NCI-H2081 treated with DMSO at 0.1 percent for 48 hours (cell line): ENCODE measurements at places on chromosomes 11 and 22.

GRCh38 chr11:128830290-128831173, 36.6 kb downstream of the KCNJ1 start:
- no peak for DNase-seq

DNA sequence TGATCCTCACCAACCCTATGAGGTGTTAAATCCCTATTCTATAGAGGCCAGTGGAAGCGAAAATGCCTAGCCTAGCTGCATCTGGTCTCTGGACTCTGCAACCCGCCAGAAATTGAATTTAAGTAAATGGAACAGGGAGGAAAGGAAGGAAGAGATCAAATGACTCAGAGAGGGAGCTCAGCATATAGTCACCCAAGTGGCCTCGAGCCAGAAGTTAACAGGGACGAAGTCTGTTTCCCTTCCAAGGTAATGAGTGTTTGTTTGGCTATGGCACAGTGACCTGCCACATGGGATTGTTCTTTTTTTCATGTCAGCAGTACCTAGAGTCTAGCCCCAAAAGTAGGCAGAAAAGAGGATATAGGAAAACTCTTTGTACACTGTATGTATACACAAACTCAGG, 66.3 kb downstream of the PAK1 start:
- peak; percentile 53 for DNase-seq

- DNase-seq = no peak
These were observed 21.6 kb upstream of the SOX10 start for GRCh38 chr22:38005943-38006342.

DNA sequence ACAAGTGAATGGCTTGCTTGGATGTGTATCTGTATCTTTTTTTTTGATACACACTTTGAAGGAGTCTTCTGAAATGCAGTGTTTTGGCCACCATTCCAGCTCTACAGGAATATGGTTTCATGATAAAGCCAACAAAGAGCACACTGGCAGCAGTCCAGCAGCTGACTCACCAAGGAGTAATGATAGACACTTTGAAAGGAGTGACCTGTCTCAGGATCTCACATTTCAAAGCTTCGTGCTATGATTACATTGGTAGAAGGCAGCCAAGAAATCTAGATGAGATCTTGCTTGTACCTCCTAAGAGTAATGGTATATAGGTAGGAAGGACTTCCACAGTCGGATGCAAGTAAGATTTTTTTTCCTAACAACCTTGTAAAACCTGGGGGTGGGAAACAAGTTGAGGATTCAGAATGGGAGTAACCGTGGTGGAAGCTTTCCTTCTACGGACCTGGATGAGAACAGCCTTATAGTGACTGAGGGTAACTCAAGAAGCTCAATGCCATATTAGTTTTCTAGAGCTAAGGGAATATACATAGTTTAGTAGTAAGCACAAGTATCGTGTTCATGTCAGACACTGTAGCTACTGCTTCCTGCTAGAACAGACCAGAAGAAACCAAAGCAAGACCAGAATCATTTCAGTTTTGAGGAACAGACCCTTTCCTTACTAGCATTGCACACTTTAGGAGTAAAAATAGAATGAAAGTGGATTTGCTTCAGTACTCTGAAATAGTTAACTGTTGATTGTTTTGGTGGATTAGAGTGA, 25.0 kb downstream of the MTMR3 start:
- no peak for DNase-seq

- no peak for DNase-seq
These were observed 43.0 kb upstream of the HIPK3 start for GRCh38 chr11:33214187-33214586.

GRCh38 chr11:17590463-17590862, 43.4 kb downstream of the OTOG start:
- no peak for DNase-seq
